ENCODE measurements at places on chromosomes 3 and 15. TPM values are rescaled to one million over a fixed set of nuclear protein-coding genes. Genes with fewer than 3 reads are reported as not detected.

The ABTB1 gene
- 1.9 TPM for total RNA-seq

GRCh38 chr3:8453153-8453552 is 48.5 kb upstream of the LMCD1 start:
- no peak for DNase-seq

The ZNF660 gene
- 0.13 TPM for total RNA-seq

DNA sequence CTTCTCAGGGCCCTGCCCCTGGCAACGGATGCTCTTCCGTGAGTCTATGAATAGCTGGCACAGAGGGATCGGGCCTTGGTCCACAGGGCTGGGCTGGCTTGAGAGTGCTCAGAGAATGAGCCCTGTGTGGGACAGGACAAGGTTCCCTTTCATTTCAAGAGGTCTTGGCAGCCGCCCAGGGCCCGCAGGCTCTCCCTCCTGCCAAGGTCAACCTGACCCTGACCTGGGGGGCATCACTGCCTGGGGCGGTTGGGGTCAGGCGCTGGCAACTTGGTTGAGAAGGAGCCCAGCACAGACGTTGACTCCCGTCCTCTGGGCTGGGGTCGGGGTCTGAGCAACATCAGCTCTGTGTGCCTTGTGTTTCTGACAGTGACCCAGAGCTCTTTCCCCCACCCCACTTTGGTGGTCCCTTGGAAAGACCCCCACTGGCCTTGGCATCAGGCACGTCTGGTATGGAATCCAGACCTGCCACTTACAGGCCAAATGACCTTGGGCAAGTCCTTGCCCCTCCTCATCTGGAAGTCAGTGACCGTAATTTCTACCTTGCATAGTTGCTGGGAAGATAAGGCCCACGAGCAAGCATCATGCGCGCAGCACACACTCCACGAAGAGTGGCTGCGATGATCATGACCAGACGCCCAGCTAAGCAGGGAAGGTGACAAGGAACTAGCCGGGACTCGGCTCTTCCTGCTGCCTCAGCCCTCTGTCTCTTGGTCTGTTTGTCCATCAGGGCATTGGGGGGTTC is 36.4 kb downstream of the EPHB3 start:
- DNase-seq: no peak

DNA sequence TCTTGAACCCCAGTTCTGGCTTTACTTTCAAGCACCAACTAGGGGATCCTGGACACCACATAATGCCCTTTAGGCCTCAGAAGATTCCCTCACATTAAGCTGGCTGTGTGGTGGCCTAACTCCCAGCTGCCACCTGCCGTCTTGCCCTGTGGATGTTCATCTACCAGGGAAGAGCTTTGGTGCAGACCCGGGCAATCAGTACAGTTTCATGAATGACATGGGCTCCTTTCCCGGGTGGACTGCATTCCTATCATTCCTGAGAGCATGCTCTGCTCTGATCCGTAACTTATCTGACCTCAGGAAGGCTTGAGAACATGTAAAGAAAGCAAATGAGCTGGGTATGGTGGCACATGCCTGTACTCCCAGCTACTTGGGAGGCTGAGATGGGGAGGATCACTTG is 50.0 kb upstream of the GSK3B start:
- no peak for DNase-seq

DNA sequence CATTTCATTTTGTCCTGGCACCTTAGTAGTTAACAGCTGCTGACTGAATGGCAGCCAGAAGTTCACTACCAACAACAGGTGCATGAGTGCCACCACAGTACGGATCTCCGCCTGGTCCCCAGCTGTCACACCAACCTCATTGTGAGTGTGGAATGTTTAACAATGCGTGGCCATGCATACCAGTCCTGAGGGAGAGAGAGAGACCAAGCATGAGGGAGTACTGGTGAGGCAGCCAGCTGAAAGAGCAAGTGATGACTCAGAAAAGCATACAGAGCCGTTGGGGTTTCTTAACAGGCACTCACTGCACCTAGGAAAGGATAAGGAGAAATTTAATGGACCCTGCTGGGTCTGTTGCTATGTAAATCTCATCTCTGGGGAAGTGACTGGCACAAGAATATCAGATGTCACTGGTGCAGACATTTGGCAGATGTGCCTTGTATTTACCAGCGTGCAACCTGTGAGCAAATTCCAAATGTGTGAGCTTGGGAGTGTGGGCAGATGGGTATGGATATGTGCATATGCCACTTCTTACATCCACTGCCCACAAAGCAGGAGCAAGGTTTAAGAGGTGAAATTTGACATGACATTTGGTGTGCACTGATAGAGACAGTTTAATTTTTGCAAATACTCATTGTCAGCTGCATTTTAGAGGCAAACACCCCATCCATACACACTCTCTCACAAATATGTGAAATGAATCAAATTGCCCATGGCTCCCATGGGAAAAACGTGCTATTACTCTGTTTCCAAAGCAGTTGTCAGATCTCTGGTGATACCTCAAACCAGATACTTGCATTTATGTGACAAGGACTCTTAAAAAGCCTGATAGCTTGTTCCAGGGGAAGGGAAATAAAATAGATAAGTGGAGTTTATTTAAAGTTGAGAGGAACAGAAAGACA is 245.2 kb upstream of the ARPP21 start:
- no peak for DNase-seq

- DNase-seq: no peak
Observed at GRCh38 chr3:189561256-189561655, 69.9 kb upstream of the TP63 start.

DNA sequence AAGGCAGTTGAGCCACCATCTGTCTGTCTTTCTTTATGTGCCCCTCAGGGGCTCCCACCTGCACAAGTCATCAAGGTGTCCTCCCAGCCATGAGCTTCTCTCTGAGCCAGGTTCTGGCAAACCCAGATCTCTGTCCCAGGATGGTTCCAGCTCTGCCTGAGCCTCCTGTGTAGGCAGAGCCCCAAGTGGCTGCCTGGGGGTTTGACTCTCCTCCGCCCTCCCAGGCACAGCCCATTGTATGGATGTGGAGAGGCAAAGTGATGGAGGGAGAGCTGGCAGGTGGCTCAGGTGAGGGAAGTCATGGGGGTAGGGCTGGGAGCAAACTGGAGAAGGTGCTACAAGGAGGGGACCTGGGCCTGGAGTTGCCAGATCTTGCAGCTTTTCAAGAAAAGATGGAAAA is 56.9 kb downstream of the GRIP2 start:
- no peak for DNase-seq

The HTR3E gene
- total RNA-seq: not detected

DNA sequence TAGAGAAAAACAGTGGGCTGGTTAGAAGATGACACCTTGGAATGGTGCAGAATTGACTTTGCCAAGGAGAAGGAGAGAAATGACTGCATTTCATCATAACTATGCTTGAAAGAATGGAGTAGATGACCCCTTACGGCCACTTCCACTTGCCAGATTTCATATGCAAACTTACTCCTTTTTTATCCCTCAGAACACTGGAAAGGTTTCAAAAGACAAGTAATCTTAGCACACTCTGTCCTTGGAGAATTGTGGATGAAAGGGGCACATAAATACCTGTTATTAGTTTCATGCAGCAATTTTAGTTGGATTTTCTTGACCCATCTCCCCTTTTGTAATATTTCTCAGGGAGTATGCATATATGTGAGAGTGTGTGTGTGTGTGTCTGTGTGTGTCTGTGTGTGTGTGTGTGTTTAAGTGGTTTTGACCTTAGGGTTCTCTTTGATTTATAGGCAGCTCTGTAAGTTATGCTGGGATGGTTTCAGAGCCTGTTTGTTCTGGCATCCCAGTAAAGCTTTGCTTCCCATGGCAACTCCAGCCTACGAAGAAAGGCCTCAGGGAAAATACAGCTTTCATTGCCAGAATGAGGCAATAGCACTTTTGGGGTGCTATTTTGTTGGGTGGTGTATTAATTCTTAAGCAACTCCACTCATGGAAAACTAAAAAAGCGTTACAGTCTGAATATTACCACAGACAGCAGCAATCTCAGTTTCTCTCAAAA is 122.2 kb upstream of the TP63 start:
- no peak for DNase-seq

DNA sequence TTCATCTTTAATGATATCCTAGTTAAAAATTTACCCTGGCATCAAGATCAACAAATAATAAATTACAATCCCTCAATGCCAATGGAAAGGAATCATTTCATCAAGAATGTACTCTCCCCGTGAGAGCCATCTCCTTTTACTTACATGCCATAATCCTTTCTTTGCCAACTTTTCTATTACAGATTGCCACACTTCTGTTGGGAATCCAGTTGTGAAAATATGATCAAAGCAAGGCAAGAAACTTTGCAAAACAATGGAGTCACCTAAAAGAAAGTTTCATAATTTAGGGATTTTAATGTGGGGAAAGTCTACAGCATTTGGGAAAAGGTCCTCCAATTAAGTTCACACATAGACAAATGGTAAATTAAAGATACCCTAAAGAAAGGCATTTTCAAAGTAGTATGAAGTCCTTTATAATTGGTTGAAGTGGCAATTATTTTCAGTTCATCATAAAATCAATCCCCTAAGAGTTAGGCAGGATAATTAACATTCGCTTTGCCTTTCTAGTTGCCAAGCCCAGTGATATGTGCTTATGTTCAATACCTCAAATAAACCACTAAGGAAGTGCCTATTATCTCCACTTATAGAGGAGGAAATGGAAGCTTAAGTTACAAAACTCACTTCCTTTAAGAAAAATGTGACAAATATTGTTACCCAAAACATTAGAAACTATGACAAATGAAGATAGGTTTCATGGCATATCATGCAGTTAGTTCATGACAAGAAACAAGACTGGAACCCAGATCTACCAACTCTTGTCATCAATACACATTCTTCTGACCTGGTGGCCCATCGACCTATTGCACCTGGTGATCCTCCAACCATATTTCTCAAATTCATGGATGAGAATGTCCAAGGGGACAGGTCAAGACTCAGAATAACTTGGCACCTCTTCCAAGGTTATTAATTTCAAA is 49.1 kb downstream of the TRANK1 start:
- DNase-seq: no peak

GRCh38 chr3:20186600-20187004 is 596 bp upstream of the SGO1 start:
- peak; percentile 15 for DNase-seq

DNA sequence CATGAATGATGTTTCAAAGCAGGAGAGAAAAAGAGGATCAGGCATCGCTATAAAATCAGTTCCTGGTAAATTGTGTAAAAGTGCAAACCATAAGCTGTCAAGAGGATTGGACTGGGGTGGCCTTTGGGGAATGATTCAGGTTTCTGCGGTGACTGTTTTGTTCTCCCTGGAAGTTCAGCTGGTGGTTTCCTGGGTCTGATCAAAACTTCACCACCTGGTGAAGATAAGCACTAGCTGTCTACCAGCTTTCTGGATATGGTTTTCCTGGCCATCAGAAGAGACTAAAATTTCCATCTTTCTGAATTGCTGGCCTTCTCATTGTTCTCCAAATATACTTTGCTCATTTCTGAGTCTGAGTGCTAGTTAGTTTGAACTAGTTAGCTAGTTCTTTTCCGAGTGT is 2.7 kb upstream of the NANOGP8 start:
- DNase-seq: no peak

The GOLGA6L26 gene
- not detected for total RNA-seq

The UNC13C gene
- not detected for total RNA-seq

DNA sequence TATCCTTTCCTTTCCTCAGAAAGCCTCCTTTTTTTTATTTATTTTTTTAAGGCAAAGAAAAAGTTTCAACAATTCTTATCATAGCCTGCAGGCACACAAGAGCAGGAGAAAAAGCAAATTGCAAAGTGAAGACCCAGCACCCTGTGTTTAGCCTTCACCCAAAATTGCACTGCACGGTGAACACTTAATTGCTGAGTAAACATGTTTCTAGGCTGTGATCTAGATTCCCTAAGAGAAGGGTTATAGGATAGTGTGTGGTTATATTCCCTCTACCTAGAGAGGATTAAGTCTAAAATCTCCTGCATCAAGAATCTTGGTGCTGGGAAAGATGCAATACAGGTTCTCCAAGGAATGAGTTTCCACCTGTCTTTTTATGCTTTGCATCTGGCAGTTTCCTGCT is 70.2 kb upstream of the BFSP2 start:
- DNase-seq: no peak

DNA sequence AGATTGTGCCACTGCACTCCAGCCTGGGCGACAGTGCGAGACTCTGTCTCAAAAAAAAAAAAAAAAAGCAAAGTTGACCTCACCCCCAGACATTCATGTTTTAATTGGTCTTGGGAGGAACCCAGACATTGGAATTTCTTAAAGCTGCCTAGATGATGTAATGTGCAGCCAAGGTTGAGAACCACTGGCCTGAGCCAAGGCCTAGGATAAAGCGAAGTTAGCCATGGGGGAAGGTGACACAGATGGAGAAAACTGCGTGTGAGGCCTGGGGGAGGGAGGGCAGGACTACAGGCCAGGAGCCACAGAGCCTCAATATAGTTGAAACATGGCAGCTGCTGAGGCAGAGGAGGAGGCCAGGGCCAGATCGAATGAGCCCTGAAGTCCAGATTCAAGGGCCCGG is 21.0 kb downstream of the GLB1 start:
- DNase-seq: no peak

GRCh38 chr15:99264125-99264524 is 12.8 kb downstream of the LRRC28 start:
- DNase-seq: no peak
